Activated CD8-positive, alpha-beta T cell treated with anti-CD3 and anti-CD28 coated beads for 36 hours (primary cell): ENCODE measurements at places on chromosomes 2 and 18. TPM values are rescaled to one million over a fixed set of nuclear protein-coding genes. Genes with fewer than 3 reads are reported as not detected.

Gene PRSS56
- not detected for total RNA-seq

Gene CCBE1
- not detected for total RNA-seq

Gene CFAP210
- total RNA-seq = not detected

Gene DTNA
- 0.40 TPM for total RNA-seq

Gene AGXT
- not detected for total RNA-seq

- DNase-seq = no peak
Observed at GRCh38 chr2:16620590-16620989, 45.0 kb downstream of the CYRIA start.

GRCh38 chr2:208013285-208014178, 11.8 kb downstream of the PLEKHM3 start:
- DNase-seq = peak; percentile 42

DNA sequence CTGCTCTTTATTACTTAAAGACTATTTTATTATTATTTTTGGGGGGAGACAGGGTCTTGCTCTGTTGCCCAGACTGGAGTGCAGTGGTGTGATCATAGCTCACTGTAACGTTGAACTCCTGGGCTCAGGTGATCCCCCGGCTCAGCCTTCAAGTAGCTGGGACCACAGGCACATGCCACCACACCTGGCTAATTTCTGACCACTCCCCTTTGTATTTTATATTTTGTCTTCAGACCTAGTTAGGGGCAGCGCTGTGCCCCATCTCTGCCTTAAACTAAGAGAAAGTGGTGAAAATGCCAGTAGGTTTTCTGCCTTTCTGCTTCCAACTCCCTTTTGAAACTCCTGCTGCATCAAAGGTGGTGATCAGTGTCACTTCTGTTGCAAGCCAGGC, 82.5 kb downstream of the LPIN1 start:
- DNase-seq = no peak

GRCh38 chr2:18401471-18401870, 159.0 kb downstream of the RDH14 start:
- DNase-seq = no peak

DNA sequence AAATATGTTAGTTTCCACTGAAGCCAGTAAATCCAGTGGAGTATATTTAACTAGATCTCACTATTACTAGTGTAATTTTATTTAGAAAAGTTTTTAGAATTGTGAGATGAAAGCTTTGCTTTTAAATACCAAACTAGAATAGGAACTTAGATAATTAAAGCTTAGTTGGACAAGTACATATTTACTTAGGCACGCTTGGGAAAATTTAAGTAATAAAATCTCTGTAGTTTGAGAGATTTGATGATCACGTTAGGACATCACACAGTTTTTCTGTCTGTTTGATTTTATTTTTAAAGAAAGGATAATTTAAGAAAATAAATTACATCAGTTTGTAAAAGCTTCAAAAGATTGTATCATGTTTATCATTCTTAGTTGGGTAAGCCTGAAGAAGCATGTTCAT, 140.8 kb upstream of the IL1R2 start:
- no peak for DNase-seq

DNA sequence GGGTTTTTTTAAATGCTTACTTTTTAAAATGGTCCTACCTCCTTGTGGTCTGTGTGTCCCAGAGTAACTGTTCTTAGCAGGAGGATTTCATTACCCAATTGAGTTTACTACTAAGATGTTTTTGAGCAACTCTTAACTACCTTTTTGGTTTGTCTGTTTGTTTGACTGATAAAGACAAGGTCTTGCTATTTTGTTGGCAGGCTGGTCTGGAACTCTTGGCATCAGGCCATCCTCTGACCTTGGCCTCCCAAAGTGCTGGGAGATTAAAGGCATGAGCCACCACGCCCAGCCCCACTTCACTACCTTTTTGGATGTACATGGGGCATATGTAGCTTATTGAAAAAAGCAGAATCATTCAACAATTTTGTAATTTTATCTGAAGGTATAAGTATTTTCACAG, 14.9 kb downstream of the MRPS9 start:
- no peak for DNase-seq

- no peak for DNase-seq
Observed at GRCh38 chr2:152583512-152584229, 133.6 kb downstream of the PRPF40A start.

- DNase-seq = no peak
Observed at GRCh38 chr18:22676423-22676822, 256.7 kb upstream of the RBBP8 start.

DNA sequence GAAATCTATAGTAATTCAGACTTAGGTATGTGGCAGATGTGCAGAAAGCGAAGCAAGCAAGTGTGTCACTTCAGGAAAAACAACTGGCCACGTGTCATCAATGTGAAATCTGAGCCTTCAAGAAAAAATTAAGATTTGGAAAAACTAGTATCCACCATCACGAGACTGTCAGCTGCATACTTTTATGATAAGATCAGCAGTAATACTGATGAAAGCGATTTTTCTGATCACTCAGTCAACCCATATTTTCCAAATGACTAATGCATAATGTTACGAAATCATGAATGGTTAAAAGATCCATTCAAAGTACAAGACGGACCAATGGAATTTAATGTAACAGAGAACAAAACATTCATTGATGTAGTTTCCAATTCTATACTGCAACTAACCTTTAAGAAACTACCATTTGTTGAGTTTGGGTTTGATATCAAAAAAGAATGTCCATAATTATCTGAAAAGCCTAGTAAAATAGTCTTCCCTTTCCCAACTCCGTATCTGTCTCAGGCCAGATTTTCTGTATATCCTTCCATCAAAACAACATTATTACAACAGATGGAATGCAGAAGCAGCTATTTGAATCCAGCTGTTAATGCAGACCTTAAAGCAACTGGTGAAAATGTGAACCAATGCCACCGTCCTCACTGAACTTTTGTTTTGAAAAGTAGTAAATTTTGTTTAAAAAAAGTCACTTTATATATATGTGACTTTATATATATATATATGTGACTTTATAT, 17.0 kb upstream of the BCL2 start:
- DNase-seq = no peak
